ENCODE measurements at places on chromosomes 1 and 21.

DNA sequence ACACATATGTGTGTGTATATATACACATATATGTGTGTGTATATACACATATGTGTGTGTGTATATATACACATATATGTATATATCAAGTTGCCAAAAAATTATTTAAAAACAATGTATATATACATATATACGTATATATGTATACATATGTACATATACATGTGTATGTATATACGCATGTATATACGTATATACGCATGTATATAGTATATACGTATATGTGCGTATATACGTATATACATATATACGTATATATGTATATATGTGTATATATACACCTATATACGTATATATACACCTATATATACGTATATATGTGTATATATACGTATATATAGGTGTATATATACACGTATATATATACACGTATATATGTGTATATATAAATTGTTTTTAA, 57.0 kb upstream of the ZNF644 start:
- no peak for DNase-seq

DNA sequence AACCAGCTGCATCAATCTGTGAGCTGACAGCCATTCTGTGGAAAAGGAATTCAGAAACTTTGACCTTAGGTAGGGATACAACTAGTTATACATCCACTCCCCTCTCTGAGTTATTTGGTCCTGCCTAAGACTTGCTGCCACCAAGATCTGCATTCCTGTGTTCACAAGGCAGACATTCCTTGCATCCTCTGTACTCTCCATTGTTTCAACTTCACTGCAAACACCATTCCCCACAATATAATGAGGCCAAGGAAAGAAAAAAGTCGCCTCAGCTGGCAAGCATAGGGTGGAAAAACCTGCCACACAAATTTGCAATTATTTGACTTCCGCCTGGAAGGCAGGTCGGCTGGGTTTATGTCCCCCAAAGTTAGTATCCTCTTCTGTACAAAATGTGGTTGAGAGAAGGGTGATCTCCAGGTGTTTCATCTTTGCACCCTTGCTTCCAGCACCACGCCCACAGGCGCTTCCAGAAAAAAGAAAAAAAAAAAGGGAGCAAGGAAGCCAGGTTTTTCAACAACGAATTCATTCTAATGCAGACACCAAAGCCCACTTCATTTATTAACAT, 676 bp upstream of the CTTNBP2NL start:
- no peak for DNase-seq

DNA sequence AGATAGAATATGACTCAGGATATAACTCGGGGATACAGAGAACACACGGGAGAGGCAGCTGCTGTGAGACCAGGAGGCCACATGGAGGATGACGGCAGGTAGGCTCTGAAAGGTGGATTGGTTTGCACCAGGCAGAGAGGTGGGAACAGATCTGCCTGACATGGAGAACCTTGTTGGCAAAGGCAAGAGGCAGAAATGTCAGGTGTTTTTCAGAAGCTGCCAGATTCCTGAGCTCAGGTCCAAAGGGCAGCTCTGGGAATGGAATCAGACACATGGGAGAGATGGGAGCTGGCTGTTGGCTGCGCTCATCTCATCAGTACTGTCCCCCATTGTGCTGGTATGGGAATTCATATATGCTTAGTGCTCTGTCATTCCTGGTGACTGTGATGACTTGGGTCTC, 19.2 kb downstream of the SYT6 start:
- DNase-seq: no peak

DNA sequence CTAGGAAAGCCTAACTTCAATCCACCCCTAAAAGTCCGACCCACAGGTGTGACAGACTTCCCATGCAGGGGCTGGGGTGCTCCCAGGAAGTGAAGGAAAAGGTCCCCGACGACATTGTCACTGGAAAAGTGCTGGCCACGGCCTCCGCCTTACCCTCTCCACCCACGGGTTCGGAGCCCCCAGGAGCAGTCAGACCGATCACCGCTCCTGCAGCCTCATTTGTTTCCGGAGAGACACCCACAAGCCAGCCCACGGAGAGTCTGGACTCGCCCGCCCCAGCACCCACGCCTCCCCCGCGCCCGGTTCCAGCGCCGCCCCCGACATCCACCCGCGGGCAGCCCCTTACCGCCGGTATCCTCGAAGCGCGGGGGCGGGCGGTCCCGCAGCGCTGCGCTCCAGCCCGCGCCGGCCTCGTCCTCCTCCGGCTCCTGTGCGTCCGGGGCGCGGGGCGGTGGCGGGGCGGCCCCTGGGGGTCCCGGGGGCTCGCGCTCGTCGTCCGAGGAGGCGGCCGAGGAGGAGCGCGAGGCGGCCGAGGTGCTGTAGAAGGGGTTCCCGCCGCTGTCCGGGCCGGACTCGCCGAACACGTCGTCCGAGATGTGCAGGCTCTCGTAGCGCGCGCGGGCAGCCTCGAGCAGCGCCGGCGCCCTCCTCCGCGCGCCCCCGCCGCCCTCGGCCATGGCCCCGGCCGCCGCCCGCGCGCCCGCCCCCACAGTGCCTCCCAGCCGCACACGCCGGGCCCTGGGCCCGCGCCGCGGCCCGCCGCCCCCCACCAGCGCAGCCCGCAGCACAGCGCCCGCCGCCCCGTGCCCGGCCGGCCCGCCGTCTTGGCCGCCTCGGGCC, 660 bp downstream of the PGBD5 start:
- no peak for DNase-seq

- DNase-seq: no peak
These were observed 171.5 kb upstream of the CAMK1G start for GRCh38 chr1:209412036-209412435.

DNA sequence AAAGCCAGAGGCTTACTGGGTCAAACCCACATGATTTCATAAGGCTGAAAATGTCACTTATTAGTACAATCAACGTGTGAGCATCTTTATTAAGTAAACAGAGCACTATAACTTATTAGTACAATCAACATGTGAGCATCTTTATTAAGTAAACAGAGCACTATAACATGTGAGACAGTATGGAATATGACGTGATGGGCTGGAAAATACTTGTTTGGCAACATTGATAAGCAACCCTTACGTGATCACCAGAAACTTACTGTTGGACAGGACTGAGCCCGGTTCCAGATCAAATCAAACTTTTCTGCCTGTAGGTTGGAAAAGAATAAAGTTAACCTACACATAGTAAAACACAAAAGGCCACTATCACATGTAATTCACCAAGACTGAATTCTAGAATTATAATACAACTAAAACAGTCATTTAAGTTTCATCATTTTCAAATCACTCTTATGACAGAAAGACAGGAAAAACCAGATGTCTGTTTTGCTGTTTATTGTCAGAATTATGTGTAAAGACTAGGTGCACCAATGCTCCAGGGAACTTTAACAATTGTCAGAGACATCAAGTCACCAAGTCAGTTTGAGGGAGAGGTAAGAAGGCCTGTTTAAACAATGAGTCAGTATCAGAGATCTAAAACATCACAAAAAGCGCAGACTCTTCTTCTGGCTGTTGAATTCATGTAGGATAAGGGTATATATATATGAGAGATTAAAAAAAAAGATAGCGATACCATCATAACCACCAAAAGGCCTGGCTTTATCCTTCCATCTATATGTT, 15.7 kb downstream of the ATPAF1 start:
- no peak for DNase-seq

GRCh38 chr1:219257751-219258150, 84.1 kb downstream of the LYPLAL1 start:
- DNase-seq: no peak

DNA sequence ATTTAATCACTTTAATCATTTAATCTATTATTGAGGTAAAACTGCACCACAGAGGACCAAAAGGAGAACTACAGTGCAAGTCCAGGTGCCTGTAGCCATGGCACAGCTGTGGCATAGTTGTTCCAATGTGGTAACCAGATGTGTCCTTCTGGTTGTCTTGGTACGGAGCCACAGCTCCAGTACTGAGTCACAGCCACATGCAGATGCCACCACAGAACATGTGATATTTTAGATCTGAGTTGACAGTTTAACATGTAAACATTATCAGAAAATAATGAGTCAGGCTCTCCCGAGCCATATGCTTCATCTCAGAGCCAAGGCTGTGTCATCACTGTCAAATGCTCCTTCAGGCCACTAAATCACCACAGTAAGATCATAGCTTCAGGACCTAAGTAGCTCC, 56.4 kb upstream of the RGS7 start:
- no peak for DNase-seq
